Activated CD8-positive, alpha-beta T cell treated with anti-CD3 and anti-CD28 coated beads, Interleukin-2, amount 10 ng/mL, durations not matched to agents 7 days and 5 days (primary cell): ENCODE measurements at places on chromosomes 1 and 21. TPM values are rescaled to one million over a fixed set of nuclear protein-coding genes. Genes with fewer than 3 reads are reported as not detected.

GRCh38 chr1:173330149-173330951, 123.2 kb upstream of the TNFSF4 start:
- peak overlapping the region; percentile 55 for H3K4me3 ChIP-seq
- H3K36me3 ChIP-seq, result no peaks in the 10 kb centered on the region
- DNase-seq, result no peak
- no peaks in the 10 kb centered on the region for H3K27me3 ChIP-seq

LRRIQ3 gene
- total RNA-seq, result 0.45 TPM

MX2 gene
- total RNA-seq, result 58.6 TPM

MATN1 gene
- not detected for total RNA-seq

DNA sequence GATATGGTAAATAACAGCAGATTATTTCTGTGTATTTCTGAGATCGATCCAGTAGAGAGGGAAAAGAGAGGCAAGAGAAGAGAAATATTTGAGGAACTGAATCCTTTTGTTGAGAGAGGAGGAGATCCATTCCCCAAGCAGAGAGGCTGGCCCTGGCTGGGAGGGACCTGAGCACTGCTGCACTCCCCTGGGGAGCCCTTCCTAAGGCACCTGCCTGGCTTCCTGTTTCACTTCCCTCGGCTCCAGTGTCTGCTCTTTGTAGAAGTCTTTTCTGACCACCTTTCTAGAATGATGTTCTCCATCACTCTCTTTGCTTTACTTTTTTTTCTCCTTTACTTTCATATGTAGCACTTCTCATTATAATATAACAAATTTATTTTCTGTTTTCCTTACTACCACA, 42.3 kb upstream of the SLC6A9 start:
- H3K27ac ChIP-seq, result no peak overlapping the region
- H3K27me3 ChIP-seq, result peaks cover 33% of the 10 kb centered on the region
- H3K4me1 ChIP-seq, result peaks cover 4% of the 10 kb centered on the region
- no peak overlapping the region for H3K4me3 ChIP-seq

CHIA gene
- total RNA-seq, result not detected
